ENCODE measurements at places on chromosomes 3 and 15. TPM values are rescaled to one million over a fixed set of nuclear protein-coding genes. Genes with fewer than 3 reads are reported as not detected.

DNA sequence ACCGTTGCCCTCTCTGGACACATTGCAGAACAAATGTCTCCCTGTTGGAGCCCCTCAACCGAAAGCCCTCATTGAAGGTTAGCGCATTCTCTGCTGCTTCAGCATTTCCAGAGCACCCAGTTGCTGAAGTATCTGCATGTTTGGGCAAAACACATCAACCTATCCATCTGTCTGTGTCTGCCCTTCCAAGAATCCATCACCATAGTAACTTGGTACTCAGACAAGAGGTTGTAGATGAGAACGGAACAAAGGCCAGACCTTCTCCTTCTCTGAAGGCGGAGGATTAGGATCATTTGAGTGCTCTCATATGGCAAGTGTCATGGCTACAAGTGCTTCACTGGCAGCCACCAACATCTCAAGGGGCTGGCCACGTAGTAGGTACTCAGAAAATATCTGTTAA, 23.1 kb upstream of the RHO start:
- DNase-seq: no peak
- peaks cover 26% of the 10 kb centered on the region for H3K4me1 ChIP-seq
- H3K4me3 ChIP-seq: no peak overlapping the region
- H3K27ac ChIP-seq: no peak overlapping the region
- no peaks in the 10 kb centered on the region for H3K27me3 ChIP-seq

GRCh38 chr15:56053046-56053400, 59.6 kb upstream of the NEDD4 start:
- no peaks in the 10 kb centered on the region for H3K4me1 ChIP-seq
- H3K27me3 ChIP-seq: no peaks in the 10 kb centered on the region
- H3K27ac ChIP-seq: no peak overlapping the region
- no peak for DNase-seq
- no peaks in the 10 kb centered on the region for H3K36me3 ChIP-seq

DNA sequence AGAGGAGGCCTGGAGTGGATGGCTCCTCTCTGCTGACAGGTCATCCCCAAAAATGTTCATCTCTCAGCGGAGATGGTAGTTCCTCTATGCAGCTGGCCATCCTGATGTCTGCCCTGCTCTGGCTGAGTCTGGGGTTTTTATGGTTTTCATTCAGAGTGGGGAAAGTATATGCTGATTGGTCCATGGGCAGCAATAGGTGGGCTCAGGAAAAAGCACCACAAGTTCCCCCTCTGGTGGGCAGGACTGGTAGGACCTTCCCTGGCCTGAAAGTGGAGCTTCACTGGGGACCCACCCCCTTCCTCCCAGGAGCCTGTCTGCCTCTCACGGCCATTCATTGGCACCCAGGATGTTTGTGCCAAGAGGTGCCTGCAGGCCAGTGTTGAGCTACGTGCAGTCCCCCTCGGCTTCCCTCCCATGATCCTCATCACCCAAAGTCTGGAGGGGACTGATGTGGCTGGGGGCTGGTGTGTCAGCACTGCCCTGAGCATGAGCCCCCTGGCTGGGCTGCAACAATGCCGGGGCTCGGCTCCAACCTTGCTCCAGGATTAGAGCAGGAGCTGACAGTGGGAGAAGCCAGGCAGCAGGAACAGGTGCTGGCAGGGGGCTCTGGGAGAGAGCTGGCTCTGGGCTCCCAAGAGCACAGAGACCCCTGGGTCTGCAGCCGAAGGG, 13.1 kb upstream of the BLOC1S6 start:
- no peak overlapping the region for H3K4me3 ChIP-seq
- no peaks in the 10 kb centered on the region for H3K4me1 ChIP-seq
- H3K27ac ChIP-seq: no peak overlapping the region
- H3K36me3 ChIP-seq: no peaks in the 10 kb centered on the region
- DNase-seq: no peak

DNA sequence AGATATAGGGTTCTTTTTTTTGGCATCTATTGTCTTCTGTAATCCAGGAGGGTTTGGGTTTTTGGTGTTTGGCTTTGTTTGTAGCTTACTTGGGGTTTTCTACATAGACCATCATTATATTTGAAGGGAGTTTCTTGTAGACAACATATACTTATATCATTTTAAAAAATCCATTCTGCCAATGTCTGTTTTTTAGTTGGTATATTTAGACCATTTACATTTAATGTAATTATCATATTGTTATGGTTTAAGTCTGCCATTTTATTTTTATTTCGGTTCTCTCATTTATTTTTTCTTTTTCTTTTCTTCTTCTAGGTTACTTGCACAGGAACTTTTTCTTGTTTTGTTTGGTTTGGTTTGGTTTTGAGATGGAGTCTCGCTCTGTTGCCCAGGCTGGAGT, 5.5 kb upstream of the MGLL start:
- DNase-seq: no peak
- H3K4me3 ChIP-seq: no peak overlapping the region
- no peaks in the 10 kb centered on the region for H3K36me3 ChIP-seq
- no peaks in the 10 kb centered on the region for H3K27me3 ChIP-seq

DNA sequence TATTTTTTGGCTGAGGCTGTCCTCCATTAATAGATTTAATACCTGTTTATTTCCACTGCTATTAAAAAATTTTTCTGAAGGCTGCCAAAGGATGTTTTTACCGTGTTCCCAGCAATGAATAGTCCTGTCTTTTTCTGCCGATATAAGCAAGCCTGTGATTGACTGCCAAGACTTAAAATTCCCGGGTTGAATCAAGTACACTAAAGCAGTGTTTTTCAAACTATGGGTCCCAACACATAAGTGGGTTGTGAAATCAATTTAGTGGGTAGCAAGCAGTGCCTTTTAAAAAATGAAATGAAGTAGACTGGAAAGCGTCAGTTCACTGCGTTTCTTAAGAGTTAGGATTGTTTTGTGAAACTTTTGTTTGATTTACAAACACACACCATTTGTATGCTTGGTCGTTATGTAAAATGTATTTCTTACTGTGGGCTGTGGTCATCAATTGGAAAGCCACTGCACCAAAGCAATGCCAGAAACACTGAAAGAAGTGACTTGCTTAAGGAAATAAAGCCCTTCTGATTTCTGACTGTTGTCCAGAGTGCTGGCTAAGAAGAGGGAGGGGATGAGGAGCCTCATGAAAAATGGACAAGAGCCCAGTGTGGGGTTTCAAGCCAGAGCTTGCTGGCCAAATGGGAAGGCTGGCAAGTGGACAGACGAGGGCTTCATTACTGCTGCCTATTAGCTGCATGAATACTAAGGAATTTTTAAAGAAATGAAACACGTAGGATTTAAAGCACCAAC, 206.0 kb downstream of the THRB start:
- H3K36me3 ChIP-seq: no peaks in the 10 kb centered on the region
- H3K4me1 ChIP-seq: peaks cover 34% of the 10 kb centered on the region
- no peak overlapping the region for H3K4me3 ChIP-seq
- H3K27me3 ChIP-seq: no peaks in the 10 kb centered on the region

DNA sequence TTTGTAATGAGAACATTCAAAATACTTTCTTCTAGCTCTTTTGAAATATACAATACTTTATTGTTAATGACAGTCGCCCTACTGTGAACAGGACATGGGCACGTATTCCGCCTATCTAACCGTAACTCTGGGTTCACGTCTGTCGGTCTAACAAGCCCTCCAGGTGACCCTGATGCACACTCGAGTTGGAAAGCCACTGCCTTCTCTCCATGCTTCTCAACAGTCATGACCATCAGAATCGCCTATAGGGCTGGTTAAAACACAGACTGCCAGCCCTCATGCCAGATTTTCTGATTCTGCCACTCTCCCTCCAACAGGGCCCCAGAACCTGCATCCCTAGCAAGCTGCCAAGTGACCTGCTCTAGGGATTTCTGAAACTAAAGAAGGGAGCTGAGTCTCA, 140.2 kb downstream of the FOXP1 start:
- H3K4me3 ChIP-seq: no peak overlapping the region
- no peak for DNase-seq
- H3K36me3 ChIP-seq: no peaks in the 10 kb centered on the region
- no peaks in the 10 kb centered on the region for H3K27me3 ChIP-seq

GRCh38 chr3:151146731-151147091, 56.3 kb downstream of the GPR171 start:
- H3K4me3 ChIP-seq: no peak overlapping the region
- H3K4me1 ChIP-seq: peaks cover 8% of the 10 kb centered on the region
- no peak overlapping the region for H3K27ac ChIP-seq
- DNase-seq: no peak

GRCh38 chr3:55818485-55818884, 331.4 kb upstream of the WNT5A start:
- H3K27ac ChIP-seq: no peak overlapping the region
- H3K27me3 ChIP-seq: no peaks in the 10 kb centered on the region
- H3K36me3 ChIP-seq: no peaks in the 10 kb centered on the region
- no peak overlapping the region for H3K4me3 ChIP-seq
- H3K4me1 ChIP-seq: peaks cover 13% of the 10 kb centered on the region

DNA sequence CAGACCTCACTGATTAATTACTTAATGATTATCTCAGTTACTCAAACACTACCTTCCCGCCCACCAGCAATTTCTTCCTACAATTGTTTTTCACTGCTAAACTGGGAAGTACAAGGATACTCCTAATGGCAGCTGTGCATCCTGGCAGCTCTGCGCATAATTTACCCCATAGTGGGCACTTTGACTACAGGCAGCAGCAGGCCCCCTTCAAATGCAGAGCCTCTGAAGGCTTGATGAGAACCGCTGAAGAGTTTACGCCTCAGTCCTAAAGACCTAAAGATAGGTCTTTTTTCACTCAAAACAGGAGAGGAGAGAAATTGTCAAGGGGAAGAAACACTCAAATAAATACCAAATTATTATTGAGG, 10.7 kb downstream of the CCDC32 start:
- peaks cover 57% of the 10 kb centered on the region for H3K36me3 ChIP-seq
- peaks cover 6% of the 10 kb centered on the region for H3K4me1 ChIP-seq
- H3K27ac ChIP-seq: no peak overlapping the region
- DNase-seq: no peak
- H3K27me3 ChIP-seq: no peaks in the 10 kb centered on the region
- H3K4me3 ChIP-seq: no peak overlapping the region

DNA sequence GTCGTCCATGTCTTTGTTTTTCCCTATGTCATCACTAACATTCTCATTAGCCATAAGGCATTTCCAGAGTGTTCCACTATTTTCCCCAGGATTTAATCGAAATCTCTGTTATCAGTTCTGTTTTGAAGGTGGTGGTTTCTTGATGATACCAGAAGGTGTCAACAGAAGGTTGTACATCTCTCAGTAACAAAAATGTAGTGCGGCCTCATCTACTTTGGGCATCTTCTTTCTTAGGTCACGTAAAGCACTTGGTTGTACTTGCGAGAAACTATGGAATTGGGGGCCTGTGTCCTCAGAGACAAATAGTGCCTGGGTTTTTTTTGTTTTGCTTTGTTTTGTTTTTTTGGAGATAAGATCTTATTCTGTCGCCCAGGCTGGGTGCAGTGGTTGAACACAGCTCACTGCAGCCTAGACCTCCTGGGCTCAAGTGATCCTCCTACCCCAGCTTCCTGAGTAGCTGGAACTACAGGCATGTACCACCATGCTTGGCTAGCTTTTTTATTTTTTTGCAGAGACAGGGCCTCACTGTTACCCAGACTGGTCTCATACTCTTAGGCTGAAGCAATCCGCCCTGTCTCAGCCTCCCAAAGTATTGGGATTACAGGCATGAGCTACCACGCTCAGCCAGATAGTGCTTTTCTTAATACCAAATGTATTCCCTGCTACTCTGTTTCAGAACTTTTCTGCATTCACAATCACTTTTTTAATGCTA, 61.2 kb upstream of the FURIN start:
- H3K4me3 ChIP-seq: no peak overlapping the region
- no peak overlapping the region for H3K27ac ChIP-seq
- DNase-seq: no peak
- peaks cover 4% of the 10 kb centered on the region for H3K4me1 ChIP-seq
- no peaks in the 10 kb centered on the region for H3K36me3 ChIP-seq
- H3K27me3 ChIP-seq: no peaks in the 10 kb centered on the region

- no peak for DNase-seq
- H3K27me3 ChIP-seq: no peaks in the 10 kb centered on the region
These were observed 21.4 kb downstream of the CCR1 start for GRCh38 chr3:46186471-46187340.

DNA sequence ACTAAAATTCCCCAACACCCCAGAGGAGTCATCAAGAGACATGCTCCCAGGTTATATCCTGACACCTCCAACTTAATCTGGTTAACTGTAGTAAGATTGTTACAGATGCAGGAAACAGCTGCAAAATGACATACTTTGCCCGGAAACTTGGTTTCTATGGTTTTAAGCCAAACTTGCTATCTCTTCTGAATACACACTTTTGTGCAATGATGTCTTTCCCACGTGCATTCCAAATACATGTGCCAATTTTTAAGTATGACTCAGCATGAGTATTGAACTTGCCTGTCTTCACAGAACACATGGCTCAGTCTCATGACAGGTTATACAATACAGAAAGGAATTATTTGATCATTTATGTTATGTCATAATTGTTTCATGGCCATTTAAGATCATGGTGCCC, 207.0 kb upstream of the DCBLD2 start:
- no peak for DNase-seq
- no peaks in the 10 kb centered on the region for H3K36me3 ChIP-seq
- H3K27ac ChIP-seq: no peak overlapping the region

TRPM1 gene
- not detected for total RNA-seq

NUP210 gene
- total RNA-seq: 22.2 TPM

HTR3E gene
- not detected for total RNA-seq

KLHDC8B gene
- 34.8 TPM for total RNA-seq

Data from lower lobe of right lung (tissue), 2 donors.